ENCODE measurements at places on chromosomes 3 and 15. TPM values are rescaled to one million over a fixed set of nuclear protein-coding genes. Genes with fewer than 3 reads are reported as not detected.

Gene TP63
- total RNA-seq, result 0.68 TPM

Gene GUCA1C
- not detected for total RNA-seq

Gene TRIM71
- 0.02 TPM for total RNA-seq

Gene SLC24A5
- total RNA-seq, result not detected

Gene PRSS50
- not detected for total RNA-seq

Gene TIMMDC1
- 54.9 TPM for total RNA-seq

Gene AGBL1
- not detected for total RNA-seq

Gene SLC22A13
- 1.1 TPM for total RNA-seq

Gene METTL6
- 17.6 TPM for total RNA-seq

Gene HTR3E
- total RNA-seq, result not detected

Gene LMAN1L
- 0.27 TPM for total RNA-seq

Gene MME
- not detected for total RNA-seq

Gene SMAD6
- total RNA-seq, result 0.20 TPM

Gene NR2E3
- total RNA-seq, result not detected

Gene ADCY5
- total RNA-seq, result not detected

Gene ANKRD34C
- not detected for total RNA-seq

Gene C2CD4A
- total RNA-seq, result 0.14 TPM

Gene DPPA2
- total RNA-seq, result not detected

Gene CNOT10
- total RNA-seq, result 56.8 TPM

Gene NLGN1
- total RNA-seq, result not detected

Gene PARL
- total RNA-seq, result 94.2 TPM

Gene CX3CR1
- 0.23 TPM for total RNA-seq

Gene POLQ
- 28.7 TPM for total RNA-seq

Gene CCR8
- total RNA-seq, result 0.36 TPM

Gene ANKRD63
- total RNA-seq, result not detected

Gene XCR1
- total RNA-seq, result not detected

Gene SUCNR1
- total RNA-seq, result not detected

Gene SEMA5B
- total RNA-seq, result not detected

Gene CD276
- total RNA-seq, result 0.73 TPM

Gene NANOGP8
- not detected for total RNA-seq

Gene CPA3
- total RNA-seq, result 0.16 TPM

Gene DCLK3
- not detected for total RNA-seq

Gene ROPN1
- not detected for total RNA-seq

Gene ITIH4
- 1.5 TPM for total RNA-seq

Gene PROS1
- total RNA-seq, result 1.8 TPM

Gene SLC9C1
- total RNA-seq, result not detected

Gene SATB1
- total RNA-seq, result 279 TPM

Gene EIF1B
- 88.2 TPM for total RNA-seq

Gene CFAP100
- not detected for total RNA-seq

Gene RARB
- total RNA-seq, result not detected

Gene FILIP1L
- total RNA-seq, result 0.08 TPM

Gene SMCO1
- total RNA-seq, result not detected

Gene LACTB
- 23.2 TPM for total RNA-seq

Gene FBXO40
- not detected for total RNA-seq

Gene CYP1A1
- 11.4 TPM for total RNA-seq

Gene PSTPIP1
- total RNA-seq, result 149 TPM

Gene CYP1A2
- not detected for total RNA-seq

Gene PTH1R
- not detected for total RNA-seq

Gene BSN
- 0.06 TPM for total RNA-seq

Gene ANKUB1
- total RNA-seq, result not detected

Gene AADACL2
- total RNA-seq, result not detected

Gene DUOX1
- total RNA-seq, result 0.05 TPM

Gene WDR93
- not detected for total RNA-seq

All from activated naive CD4-positive, alpha-beta T cell treated with anti-CD3 and anti-CD28 coated beads, Interleukin-2, amount 50 U/mL, for 72 hours (primary cell).